NCI-H2081 treated with DMSO at 0.1 percent for 48 hours (cell line): ENCODE measurements at places on chromosomes 2 and 18.

DNA sequence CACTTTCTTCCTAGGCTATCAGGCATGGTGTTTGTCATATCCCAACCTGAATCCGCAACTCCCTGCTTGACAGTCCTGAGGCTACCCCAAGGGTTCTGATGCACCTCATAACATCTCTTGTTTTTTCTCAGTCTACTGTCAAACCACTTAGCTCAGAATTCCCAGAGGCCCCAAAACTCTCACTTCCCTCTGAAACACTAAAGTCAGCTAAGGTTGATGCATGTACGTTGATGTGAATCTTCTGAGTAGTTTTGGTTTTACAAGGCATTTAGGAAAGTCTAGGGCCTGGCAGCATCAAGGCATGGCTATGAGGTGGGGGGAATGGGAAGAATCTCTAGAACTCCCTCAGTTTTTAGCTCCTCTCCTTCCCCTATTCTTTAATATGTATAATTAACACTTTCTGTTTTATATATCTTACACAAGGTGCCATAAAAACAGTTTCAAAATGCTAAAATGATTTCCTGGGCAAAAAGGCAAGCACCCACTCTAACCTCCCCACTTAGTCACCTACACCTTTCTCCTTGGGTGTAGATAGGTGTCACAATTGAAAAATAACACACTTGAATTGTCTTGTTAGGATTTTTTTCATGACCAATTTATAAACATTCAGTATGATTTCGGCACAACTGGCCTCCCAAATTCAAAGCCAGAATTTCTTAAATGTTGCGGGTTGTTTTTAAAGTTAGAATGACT is 71.4 kb upstream of the TANK start:
- no peak for DNase-seq

DNA sequence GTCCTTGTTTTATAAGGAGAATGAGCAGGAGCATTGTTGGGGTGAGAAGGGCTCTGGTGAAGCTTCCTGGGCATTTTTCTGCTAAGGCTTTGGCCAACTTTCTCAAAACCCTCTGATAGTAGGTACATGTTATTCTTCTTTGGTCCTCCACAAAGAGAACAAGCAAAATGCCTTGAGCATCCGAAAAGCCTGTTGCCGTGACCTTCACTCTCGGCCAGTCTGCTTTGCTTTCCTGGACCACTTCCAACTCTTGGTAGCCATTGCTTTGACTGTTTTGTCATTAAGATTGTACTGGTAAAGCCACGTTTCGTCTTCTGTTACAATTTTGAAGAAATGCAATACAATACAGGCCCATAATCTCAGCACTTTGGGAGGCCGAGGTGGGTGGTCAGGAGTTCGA is 27.4 kb upstream of the ALLC start:
- DNase-seq: no peak

- no peak for DNase-seq
Measured at GRCh38 chr2:7035884-7036283, 118.7 kb downstream of the RNF144A start.

DNA sequence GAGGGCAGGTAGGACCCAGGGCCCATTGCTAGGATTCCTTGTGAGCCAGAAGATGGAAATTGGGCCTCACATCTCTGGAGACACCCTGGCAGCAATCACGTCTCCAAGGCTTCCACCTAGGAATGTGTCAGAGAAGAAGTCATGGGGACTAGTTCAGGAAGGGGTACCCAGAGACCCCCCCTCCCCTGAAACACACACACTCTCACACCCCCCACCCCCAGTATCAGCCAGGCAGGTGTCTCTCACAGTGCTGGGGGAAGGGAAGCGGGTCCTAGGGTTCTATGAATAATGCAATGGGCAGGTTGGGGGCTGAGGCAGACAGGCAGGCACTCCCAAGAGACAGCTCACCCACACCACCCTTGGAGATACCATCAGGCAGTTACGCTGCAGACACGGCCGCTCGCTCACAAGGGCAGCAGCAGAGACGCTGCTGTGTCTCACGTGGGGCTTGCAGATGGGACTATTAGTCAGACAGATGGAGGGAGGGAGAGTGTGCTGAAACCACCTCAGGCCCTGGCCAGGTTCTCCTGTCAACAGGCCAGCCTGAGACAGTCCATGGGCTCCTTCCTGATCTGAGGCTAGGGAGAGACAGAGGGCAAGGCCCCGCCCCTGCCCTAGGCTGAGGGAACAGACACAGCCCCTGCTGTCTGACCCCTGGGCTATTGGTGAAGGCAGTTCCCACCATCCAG is 134.6 kb downstream of the CYP26B1 start:
- DNase-seq: no peak

DNA sequence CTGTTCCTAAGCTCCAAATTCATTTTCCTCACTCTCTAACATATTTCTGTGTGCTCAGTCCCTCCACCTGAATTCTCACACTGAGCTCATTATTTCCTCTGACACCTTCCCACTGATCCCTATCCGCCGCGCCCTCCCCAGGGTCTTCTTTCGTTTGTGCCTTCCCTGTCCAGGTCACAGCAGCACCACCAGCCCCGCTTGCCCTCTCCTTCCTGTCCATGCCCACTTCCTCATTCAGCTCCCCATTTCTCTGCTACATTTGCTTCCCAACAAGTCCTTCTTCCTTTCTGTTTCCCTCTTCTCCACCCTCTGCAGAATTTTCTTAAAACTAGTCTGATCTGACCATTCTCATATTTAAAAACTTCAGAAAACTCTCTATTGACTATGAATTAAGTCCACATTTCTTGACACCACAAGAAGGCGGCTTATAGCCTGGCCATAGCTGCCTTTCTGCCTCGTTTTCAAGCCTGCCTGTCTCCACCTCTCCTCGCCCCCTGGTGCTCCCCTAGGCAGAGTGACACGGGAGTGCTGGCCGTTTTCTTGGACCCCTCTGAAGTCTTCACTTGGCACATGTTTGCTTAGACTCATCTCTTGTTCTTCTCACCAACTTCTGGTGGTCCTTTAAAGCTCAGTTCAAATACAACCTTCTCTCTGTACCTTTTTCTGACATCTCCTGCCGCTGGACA is 138.7 kb upstream of the BOD1L2 start:
- DNase-seq: no peak

DNA sequence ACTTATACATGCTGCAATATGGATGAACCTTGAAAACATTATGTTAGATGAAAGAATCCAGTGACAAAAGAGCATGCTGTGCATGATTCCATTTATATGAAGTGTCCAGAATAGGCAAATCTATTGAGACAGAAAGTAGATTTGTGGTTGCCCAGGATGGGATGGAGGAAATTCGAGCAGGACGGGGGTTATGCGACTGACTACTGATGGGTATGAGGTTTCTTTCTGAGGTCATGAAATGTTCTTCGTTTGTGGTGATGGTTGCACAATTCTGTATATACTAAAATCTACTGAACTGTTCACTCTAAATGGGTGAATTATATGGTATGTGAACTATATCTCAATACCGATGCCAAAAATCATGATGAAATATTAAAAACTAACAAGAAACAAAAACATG is 18.9 kb upstream of the MTERF4 start:
- DNase-seq: no peak

- DNase-seq: no peak
Measured at GRCh38 chr2:222410534-222410933, 13.8 kb upstream of the SGPP2 start.

GRCh38 chr18:26635466-26635865 is 87.1 kb upstream of the KCTD1 start:
- DNase-seq: no peak

- no peak for DNase-seq
Measured at GRCh38 chr2:129915303-129915840, 64.1 kb upstream of the RAB6C start.

- DNase-seq: no peak
Measured at GRCh38 chr18:2515171-2515787, 56.0 kb downstream of the METTL4 start.

DNA sequence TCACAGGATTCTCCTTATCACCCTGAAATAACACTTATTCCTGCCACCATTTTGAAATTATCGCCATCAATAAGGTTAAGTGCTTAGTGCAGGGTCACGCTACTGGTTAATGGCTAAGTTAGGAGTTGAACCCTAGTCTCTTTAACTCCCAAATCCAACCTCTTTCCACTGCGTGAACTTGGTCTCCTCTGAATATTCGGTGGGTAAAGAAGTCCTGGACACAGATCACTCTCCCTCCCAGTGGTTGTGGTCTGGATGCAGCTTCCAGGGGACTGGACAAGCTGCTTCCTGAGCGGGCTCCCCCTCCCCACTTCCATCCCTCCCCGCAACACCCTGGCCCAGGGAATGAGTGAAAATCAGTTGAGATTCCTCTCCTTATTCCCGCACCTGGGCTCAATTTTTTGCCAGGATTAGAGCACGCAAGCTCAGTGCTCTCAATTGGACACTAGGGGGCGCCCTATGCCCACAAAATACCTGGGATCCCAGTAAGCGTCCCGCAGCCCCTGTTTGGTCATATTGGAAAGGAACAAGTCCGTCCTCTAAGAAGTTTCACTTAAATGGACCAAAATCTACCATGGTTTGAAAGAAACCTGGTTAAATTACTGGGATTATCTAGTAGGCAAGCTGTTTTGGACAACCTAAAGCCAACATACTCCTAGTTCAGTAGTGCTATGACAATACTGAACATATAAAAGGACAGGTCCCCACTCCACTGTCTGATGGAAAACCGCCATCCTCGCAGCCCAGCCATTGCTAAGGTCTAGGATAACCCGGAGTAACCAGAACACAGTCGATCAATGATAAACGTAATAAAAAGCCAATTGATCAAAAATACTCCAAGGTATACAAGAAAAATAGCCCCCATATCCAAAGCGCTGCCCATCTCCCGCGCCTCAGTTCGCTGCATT is 40.4 kb downstream of the DHRS9 start:
- DNase-seq: peak; percentile 4

- no peak for DNase-seq
Measured at GRCh38 chr2:26095758-26096157, 61.9 kb downstream of the RAB10 start.

GRCh38 chr2:10254373-10255188 is 48.1 kb upstream of the HPCAL1 start:
- no peak for DNase-seq

DNA sequence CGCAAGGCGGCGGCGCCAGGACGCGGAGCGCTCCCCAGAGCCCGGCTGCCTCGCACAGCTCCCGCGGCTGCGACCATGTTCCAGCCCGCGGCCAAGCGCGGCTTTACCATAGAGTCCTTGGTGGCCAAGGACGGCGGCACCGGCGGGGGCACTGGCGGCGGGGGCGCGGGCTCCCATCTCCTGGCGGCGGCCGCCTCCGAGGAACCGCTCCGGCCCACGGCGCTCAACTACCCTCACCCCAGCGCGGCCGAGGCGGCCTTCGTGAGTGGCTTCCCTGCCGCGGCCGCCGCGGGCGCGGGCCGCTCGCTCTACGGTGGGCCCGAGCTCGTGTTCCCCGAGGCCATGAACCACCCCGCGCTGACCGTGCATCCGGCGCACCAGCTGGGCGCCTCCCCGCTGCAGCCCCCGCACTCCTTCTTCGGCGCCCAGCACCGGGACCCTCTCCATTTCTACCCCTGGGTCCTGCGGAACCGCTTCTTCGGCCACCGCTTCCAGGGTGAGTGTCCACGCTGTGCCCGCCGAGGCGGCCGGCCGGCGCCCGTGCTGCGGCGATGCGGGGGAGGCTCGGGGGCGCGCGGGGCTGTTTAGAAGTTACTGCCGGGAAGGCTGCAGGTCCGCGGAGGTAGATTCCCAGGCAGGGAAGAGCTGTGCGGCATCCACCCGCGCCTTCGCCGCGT is 696 bp downstream of the EMX1 start:
- no peak for DNase-seq

DNA sequence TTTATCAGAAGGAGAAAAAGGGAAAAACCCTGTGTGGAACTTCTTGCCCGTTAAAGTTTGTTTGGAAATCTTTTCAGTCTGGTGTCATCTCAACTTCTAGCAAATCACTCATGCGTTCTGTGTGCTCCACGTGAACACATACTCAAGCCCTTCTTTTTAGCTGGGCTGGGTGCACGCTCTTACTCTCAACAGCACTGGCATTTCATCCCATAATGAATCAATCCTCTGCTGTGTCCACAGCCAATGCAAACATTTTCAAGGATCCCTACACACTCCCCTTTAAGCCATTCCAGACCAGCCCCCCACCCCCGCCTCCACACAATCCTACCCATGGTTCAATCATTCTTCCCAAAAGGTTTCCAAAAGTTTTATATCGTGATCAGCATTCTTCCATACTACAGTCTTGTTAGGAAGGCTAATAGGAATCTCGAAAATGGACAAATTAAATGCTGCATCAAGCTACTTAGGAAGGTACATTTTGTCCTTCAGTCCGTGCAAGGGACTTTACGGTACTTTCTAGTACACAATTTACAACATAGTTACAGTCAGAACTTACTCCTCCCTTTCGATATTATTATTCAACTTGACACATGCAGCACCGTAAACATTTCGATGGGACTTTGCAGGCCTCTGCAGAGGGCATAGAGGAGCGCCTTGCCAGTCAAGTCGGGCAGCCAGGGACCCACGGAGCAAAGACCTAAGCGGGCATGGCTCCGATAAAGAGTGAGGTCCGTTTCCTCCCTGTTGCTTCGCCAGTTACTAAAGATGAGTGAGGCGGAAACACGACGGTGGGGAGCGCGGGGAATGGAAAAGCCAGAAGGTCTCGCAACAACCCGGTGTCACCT is 1.4 kb downstream of the PTGR3 start:
- DNase-seq: no peak

DNA sequence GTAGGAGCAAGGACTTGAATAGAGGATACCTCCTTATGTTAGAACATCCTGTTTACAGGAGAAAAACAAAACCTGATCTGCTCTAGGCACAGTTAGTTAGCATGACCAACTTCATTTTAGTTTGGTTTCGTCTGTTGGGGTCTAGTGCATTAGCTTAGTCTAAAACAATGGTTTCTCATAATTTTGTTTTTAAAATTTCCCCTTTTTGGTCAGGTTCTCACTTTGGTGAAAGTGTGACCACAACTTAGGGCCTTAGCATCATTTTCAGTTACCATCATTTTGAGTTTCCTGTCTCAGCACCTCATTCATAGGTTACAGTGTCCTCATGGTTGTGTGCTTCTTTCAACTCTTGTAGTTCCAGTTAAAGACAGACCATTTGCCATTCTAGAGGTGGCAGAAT is 1277.0 kb upstream of the SLC39A10 start:
- no peak for DNase-seq
